ENCODE measurements at places on chromosomes 3 and 15. TPM values are rescaled to one million over a fixed set of nuclear protein-coding genes. Genes with fewer than 3 reads are reported as not detected.

- no peak for DNase-seq
- H3K27me3 ChIP-seq, result no peaks in the 10 kb centered on the region
- no peak overlapping the region for H3K27ac ChIP-seq
- no peak overlapping the region for H3K4me3 ChIP-seq
These were observed 65.1 kb upstream of the FAM3D start for GRCh38 chr3:58731673-58732072.

GRCh38 chr3:98540346-98540745 is 8.6 kb downstream of the GPR15 start:
- no peak for DNase-seq
- no peak overlapping the region for H3K27ac ChIP-seq
- no peak overlapping the region for H3K4me3 ChIP-seq
- H3K4me1 ChIP-seq, result no peaks in the 10 kb centered on the region

Gene CLN6
- 13.9 TPM for total RNA-seq

Gene TMCO5A
- not detected for total RNA-seq

DNA sequence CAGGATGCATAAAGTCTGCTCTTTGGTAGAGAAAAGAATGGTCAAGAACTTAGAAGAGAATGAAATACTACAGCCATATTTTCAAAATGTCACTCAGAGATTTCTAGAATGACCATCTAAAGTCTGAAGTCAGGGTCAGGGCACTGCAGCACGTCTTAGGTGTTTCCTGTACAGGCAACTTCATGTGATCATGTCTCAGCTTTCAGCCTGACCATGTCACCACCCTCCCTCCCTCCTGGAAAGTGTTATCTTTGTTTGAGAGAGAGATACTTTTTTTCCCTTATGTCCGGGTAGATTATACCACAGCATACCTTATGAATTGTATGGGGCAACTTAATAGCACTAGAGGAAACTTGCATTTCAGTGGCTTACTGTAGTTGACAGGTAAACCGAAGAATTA is 558.0 kb upstream of the TGFBR2 start:
- DNase-seq, result no peak
- H3K27me3 ChIP-seq, result no peaks in the 10 kb centered on the region
- no peaks in the 10 kb centered on the region for H3K4me1 ChIP-seq
- H3K4me3 ChIP-seq, result no peak overlapping the region
- H3K36me3 ChIP-seq, result no peaks in the 10 kb centered on the region

Gene ARPIN
- total RNA-seq, result 28.5 TPM

DNA sequence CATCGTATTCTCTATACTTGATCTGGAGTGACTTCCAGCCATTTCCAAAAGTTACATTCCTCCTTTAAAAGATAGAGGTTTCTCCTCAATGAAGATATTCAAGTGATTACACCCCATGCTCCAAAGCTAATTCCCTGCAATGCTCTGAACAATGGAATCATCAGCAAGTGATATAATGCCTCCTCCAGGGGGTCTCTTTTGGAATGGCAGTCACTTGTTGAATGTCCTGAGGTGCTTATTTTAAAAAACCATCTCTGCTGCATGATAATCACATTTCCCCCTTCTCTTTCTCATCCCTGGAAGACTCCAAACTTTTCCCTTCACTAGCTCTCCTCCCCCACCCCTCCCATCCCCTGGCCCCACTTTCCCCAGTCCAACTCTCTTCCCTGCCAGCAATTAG is 2.6 kb downstream of the LHFPL4 start:
- no peak overlapping the region for H3K27ac ChIP-seq
- no peaks in the 10 kb centered on the region for H3K4me1 ChIP-seq
- no peak overlapping the region for H3K4me3 ChIP-seq
- H3K36me3 ChIP-seq, result no peaks in the 10 kb centered on the region

DNA sequence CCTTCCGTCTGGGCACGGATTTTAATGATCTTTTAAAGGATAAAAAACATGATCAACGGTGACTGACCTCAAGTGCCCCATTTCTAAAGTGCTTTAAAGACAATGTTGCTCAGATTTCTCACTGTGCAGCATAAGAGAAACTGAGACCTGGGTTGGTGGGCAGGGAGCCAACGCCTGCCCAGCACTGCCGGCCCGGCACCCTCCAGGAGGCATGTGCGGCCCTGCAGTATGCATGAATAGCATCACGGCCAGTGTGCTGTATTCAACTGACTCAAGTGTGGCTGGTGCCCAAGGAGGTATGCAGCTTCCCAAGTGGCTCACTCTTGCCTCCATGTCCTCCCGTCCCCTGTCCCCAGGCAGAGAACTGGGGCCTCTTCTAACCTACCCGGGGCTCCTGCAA is 30.3 kb downstream of the SEC61A1 start:
- H3K4me1 ChIP-seq, result no peaks in the 10 kb centered on the region
- peaks cover 20% of the 10 kb centered on the region for H3K36me3 ChIP-seq
- H3K27ac ChIP-seq, result no peak overlapping the region
- no peak overlapping the region for H3K4me3 ChIP-seq

- no peak overlapping the region for H3K4me3 ChIP-seq
- H3K4me1 ChIP-seq, result peaks cover 7% of the 10 kb centered on the region
- DNase-seq, result no peak
These were observed 11.8 kb downstream of the ALDH1A3 start for GRCh38 chr15:100891307-100892012.

GRCh38 chr15:32979710-32980109 is 214.8 kb downstream of the FMN1 start:
- no peak overlapping the region for H3K27ac ChIP-seq
- H3K27me3 ChIP-seq, result peaks cover 2% of the 10 kb centered on the region
- no peaks in the 10 kb centered on the region for H3K4me1 ChIP-seq

DNA sequence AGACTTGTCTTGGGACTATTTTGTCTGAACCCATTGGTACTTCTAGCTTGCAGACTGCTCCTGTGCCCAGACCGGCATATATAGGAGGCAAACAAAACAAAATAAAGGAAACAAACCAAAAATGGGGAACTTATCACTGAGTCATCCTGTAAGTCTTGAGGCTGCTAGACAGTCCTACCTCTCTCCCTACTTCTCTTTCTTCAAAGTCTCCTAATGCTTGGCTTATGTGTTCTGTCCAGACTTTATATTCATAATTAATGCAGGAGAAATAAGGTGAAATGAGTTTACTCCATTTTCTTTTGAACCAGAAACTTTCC is 266.2 kb downstream of the ZNF385D start:
- no peaks in the 10 kb centered on the region for H3K4me1 ChIP-seq
- H3K4me3 ChIP-seq, result no peak overlapping the region
- no peak for DNase-seq
- H3K36me3 ChIP-seq, result no peaks in the 10 kb centered on the region

DNA sequence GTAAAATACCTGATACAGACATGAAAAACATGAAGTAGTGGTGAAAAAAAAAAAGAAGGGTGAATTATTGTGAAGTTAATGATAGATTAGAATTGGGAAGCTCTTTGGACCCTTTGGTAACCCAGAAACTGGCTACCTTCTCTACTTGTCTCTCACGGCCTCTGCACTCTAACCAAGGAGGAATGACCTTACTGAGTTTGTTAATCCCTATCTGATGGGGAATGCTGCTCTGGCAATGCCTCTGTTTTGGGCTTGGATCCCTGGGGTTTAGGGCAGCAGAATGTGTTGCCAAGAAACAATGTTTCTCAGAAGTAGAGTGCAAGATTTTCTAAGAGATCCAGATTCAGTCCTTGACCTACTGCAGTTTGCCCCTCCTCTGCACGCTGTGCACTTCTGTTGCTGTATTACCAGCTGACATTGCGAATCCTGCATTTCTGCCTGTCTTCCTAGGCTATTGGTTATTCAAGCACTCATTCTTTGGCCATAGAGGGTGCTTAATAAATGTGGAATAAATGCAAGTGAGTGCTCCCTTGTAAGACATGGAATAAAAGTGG is 49.2 kb upstream of the MAP3K13 start:
- H3K36me3 ChIP-seq, result peaks cover 2% of the 10 kb centered on the region
- no peaks in the 10 kb centered on the region for H3K27me3 ChIP-seq
- no peak for DNase-seq
- H3K4me1 ChIP-seq, result no peaks in the 10 kb centered on the region
